ENCODE measurements at places on chromosomes 7 and 10. TPM values are rescaled to one million over a fixed set of nuclear protein-coding genes. Genes with fewer than 3 reads are reported as not detected.

DNA sequence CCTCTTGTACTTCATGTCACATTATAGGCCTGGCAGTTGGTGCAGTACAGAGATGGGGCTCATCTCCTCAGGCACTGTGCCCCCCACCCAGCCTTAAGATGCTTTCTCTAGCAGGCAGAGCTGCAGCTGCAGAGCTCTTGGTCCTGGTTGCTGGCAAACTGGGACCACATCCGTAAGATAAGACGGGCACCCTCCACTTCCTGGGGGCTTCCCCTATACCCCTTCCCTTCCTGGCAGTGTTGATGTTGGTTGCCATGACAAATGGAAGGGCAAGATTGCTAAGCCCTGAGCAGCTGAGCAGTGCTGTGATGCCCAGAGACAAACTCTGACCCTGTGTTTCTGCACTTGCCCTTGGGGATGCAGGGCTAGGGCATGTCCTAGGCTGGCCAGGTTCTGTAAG lies 103.4 kb upstream of the ANLN start:
- no peak for DNase-seq

SLC26A5 gene
- not detected for total RNA-seq

- DNase-seq: no peak
Observed at GRCh38 chr7:117067340-117067739, 114.0 kb downstream of the ST7 start.

GRCh38 chr7:75604408-75604807 lies 112.3 kb downstream of the SPDYE5 start:
- DNase-seq: no peak

DNA sequence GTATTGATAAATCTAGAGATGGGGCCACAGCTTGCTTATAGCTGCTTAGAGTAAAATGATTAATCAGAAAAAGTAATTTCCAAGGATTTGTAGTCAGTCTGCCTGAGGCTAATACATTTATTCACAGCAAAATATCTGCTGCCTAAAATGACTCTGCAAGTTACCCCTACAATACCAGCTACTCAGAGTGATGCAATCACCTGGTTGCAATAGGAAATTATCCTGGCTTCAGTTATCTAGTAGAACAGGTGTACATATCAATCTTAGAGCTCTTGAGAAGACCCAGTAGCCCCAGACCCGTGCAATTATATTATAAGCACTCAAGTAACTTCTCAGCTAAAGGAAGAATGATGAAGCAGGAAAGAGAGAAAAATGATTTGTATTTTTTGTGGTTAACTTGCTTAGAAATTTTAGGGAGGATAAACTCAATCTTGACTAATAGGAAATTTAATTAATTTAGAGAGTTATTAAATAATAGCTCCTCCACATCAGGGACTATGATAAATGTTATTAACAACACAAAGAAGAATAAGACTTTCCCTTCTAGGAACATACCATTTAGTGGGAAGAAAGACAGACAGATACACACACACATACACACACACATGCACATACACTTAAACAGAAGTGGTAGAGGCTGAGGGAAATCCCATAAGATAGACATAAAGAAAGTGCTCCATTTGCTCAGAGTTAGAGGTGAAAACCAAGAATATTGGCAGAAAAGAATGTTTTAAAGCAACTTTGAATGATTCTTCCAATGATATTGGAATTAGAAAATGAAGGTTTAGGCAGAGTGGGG lies 140.4 kb upstream of the PRSS1 start:
- no peak for DNase-seq

All from SJCRH30 (cell line).